ENCODE measurements at places on chromosomes 7 and 10.

DNA sequence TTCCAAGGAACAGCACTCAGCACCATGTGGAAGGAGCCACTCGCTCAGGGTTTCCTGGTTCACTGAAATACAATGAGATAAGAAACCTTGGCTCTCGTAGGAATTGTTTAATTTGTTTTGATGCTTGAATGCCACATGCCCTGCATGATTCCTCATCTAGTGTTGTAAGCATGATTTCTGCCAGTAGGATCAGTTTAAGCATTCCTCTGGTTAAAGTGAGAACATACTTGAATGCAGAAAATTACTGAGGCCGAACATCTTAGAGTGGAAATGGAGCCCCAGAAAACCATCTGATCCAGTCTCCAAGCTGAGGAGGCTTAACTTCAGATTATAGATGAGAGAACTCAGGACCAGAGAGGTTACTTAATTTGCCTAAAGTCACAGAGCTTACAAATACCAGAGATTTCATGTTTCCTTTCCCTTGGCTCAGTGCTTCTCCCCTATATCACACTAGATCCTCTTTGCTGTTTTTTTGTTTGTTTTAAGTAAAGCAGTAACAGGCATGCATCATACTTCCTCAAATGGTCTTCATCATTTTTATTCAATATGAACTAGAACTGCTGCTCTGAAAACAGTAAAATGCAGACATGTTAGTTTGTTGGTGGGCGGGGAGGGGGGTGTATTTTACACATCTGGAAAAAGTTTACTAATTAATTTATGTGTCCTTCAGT is 125.1 kb downstream of the ADAM12 start:
- DNase-seq: no peak

- DNase-seq: no peak
These were observed 166.8 kb downstream of the SORCS1 start for GRCh38 chr10:106997721-106998120.

DNA sequence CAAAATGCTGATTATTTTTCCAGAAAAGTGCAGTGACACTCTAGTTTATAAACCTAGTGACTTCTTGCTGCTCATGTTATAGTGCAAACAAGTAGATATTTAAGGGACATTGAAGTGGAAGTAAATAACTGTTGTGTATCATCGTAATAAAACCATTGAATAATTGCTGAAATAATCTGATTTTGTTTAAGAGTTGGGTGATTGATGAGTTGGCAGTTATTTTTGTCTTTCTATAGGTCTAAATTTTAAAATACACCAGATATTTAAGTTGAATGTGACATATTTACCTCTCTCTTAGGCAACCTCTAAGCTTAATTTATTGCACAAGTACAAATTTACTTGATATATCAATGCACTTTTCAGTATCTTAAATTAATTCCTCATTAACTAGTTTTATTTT is 192.9 kb downstream of the TSPAN12 start:
- DNase-seq: no peak

- no peak for DNase-seq
These were observed 7.6 kb downstream of the IQCE start for GRCh38 chr7:2566348-2566889.

- DNase-seq: peak; percentile 42
These were observed 183.4 kb upstream of the TCF7L2 start for GRCh38 chr10:112766636-112767035.

- no peak for DNase-seq
These were observed 22.6 kb upstream of the PSMG3 start for GRCh38 chr7:1592299-1592871.

GRCh38 chr10:30968711-30969110 is 63.0 kb downstream of the ZNF438 start:
- DNase-seq: no peak

DNA sequence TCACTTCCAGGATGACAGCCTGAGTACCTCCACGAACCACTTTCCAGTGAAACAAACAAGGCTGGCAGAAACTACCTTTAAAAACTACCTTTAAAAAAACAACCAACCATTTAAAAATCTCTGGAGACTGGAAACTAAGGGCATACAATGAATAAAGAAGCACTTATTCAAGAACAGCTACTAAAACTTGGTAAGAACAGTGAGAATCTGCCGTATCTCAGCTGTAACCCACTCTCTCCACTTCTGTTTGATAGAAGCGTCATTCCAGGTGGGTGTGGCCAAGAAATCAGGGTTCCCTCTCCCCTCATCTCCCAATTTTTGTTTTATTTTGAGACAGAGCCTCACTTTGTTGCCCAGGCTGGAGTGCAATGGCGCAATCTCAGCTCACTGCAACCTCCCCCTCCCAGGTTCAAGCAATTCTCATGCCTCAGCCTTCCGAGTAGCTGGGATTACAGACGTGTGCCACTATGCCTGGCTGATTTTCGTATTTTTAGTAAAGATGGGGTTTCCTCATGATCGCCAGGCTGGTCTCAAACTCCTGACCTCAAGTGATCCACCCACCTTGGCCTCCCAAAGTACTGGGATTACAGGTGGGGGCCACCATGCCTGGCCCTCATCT is 158.8 kb upstream of the CHST15 start:
- no peak for DNase-seq

Measured in GM23338 (cell line).